ENCODE measurements at places on chromosomes 13 and 19. TPM values are rescaled to one million over a fixed set of nuclear protein-coding genes. Genes with fewer than 3 reads are reported as not detected.

- peak; percentile 63 for DNase-seq
These were observed 3.5 kb downstream of the KLF2 start for GRCh38 chr19:16327911-16328823.

GRCh38 chr13:102187313-102187712, 214.5 kb downstream of the FGF14 start:
- DNase-seq, result no peak

- no peak for DNase-seq
These were observed 163.1 kb upstream of the TSHZ3 start for GRCh38 chr19:31512181-31512970.

TNFRSF19 gene
- polyA plus RNA-seq, result 19.8 TPM

DNA sequence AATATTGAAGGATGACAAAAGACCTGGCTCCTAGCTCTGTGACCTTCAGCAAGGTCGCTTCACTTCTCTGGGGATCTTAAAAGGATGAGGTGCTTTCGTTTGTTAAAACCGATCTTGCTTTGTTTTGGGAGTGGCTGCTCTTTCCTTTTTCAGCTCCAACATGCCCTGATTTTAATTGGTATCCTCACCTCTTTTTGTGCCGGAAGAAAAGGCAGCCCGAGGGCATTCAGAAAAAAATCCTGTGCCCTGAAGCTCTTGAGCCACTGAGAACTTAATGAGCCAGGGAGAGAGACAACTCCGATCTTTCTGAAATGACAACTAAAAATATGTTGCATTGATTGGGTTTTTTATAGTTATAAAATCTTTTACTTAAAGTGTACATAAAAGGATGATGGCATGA, 19.4 kb downstream of the CLDN10 start:
- no peak for DNase-seq

DNA sequence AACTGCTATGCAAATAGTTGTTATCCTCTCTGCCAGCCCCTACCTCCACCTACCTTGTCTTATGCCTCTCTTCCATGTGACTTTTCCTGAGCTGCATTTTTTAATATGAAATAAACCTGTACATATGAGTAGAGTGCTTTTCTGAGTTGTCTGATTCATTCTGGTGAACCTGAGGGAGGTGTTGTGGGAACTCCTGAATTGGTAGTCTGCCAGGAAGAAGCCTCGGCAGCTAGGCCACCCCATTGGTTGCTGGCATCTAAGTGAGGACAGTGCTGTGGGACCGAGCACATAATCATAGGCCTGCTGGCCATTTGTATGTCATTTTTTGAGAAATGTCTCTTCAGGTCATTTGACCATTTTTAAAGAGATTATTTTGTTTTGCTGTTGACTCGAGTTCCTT, 1146.8 kb downstream of the UQCRFS1 start:
- DNase-seq, result no peak

DNA sequence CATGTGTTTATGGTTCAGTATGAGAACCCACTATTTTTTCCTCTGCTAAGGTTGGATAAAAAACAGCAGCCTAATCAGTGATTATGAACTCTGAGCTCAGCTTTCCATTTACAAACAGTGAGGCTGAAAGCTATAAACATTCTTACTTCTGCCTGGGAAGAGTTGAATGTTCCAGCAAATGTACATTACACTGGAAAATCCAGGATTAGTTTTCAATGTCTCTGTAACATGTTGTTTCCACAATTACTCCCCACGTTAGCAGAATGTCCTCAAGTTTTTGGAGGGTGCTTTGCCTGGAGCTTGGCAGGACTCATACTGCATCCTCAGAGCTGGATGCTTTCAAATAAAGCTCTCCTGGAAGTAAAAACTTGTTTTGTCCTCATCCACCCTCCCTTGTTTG, 150.4 kb downstream of the POSTN start:
- DNase-seq, result peak; percentile 22

GRCh38 chr19:39483141-39483540, 2.5 kb downstream of the TIMM50 start:
- DNase-seq, result no peak

ZNF665 gene
- polyA plus RNA-seq, result 4.5 TPM

DNA sequence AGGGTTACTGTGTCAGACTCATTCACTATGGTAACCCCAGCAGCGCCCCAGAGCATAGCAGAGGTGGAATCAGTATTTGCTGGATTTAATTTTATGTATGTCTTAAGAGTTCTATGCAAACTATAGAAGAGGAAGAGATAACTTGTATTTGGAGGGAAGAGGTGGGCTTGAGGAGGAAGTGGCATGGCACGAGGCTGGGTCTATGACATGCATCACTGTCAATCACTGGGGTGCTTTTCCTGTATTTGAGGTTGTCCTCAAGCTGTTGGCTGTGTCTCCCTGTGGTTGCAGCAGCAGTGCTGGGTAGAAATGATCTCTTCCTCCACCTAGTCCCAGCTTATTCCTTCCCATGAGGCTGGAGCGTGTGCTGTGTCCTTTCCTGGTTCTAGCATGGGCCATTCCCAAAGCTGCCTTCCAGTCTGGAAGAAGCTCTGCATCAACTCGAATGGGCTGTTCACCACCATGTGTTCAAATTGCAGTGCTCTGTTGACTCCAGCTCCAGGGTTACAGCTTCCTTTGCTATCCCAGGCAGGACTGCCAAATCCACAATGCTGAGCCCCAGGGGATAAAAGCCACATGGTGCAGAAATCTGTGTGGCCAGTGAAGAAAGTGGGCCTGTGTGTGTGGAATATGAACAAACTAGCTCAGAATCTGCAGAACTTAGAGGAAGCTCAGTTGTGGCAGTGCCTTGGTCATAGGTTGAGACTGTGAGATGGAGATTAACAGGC, 73.1 kb upstream of the MTIF3 start:
- DNase-seq, result no peak

CCDC194 gene
- 0.80 TPM for polyA plus RNA-seq

DNA sequence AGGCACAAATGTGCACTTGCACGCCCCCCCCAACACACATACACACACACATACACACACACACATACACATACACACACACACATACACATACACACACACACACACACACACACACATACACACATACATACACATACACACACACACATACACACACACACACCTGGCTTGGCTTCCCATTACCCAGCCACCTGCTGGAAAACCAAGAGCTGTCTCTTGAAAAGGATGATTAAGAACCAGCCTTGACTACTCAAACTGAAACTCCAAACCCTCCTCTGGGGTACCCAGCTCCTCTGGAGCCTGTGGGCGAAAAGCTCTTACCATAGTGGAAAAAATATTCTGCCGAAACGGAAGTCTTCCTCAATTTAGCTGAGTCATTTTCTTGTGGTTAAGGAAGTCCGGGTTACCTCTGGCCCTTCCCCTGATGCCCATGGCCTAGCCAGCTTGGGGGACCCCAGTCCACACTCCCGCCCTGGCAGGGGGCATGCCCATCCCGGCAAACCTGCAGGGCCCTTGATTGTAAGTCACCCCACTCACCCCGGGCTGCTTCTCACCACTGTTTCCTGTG, 21.9 kb downstream of the CEBPA start:
- DNase-seq, result no peak

FBXL12 gene
- 42.3 TPM for polyA plus RNA-seq

HSH2D gene
- polyA plus RNA-seq, result 3.7 TPM

DNA sequence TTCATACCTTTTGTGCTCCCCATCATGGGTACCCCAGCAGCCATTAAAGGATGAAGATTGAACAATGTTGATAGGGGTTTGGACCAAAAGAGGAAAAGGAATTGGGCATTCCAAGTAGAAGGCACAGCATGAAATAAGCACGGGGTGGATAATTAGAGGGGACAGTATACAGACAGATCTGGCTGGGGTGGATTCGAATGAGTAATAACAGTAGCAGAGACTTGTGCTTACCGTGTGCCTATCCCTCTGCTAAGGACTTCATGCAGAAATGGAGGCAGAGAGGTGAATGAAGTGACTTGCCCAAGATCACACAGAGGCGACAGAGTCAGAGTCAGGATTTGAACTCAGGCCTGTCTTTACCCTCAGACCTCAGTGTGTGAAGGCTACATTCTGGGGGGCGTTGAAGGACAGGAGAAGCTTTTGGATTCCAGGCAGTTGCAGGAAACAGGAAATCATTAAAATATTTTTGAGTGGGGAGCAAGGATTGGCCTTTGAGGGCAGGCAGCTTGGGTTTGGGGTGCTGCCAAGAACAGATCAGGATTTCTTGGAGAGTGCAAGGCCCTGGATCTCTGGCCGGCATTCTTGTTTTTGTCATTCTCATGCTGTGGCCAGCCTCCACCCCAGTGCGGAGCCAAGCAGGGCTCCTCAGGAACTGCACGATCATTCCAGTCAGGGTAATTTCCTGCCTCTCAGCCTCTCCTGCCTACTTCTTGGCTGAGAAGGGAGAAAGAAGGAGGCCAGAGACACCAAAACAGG, 18.7 kb downstream of the PAF1 start:
- DNase-seq, result peak; percentile 39

ZNF723 gene
- not detected for polyA plus RNA-seq

RGS9BP gene
- 3.0 TPM for polyA plus RNA-seq

- DNase-seq, result no peak
These were observed 8.2 kb downstream of the NFIC start for GRCh38 chr19:3374369-3375112.
